Caki2 (cell line): ENCODE measurements at places on chromosomes 13 and 19. TPM values are rescaled to one million over a fixed set of nuclear protein-coding genes. Genes with fewer than 3 reads are reported as not detected.

TNFRSF19 gene
- total RNA-seq, result 2.3 and 11.4 TPM in 2 replicates

DNA sequence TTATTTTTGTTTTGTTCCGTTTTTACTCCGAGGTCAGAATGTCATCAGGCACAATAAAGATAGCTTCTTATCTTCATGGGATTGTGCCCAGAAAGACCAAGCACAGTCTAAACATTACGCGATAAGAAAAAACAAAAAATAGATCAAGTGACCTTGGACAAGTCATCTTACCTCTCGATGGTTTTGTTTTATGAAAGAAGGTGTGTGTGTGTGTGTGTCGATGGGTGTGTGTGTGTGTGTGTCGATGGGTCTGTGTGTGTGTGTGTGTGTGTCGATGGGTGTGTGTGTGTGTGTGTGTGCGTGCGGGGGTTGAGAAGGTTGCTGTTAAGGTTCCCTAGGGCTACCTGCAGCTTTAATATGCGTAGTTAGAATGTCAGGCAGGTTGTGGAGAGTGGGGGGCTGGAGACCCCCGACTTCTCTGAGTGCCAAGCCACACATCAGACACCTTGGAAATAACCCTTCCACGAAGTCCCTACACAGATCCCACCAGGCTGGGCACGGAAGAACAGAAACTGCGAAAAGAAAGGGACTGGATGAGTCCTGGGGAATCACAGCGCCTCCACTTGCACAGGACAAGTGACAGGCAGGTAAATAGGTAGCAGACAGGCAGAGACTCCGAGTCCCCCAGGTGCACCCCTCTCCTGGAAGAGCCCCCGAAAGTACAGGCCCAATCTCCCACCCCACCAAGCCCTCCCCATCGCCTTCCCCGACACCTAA, 458 bp upstream of the ATP8A2 start:
- DNase-seq, result no peak

GRCh38 chr13:67147342-67148133, 82.6 kb downstream of the PCDH9 start:
- DNase-seq, result no peak

FCAR gene
- total RNA-seq, result not detected in 2 replicates

DNA sequence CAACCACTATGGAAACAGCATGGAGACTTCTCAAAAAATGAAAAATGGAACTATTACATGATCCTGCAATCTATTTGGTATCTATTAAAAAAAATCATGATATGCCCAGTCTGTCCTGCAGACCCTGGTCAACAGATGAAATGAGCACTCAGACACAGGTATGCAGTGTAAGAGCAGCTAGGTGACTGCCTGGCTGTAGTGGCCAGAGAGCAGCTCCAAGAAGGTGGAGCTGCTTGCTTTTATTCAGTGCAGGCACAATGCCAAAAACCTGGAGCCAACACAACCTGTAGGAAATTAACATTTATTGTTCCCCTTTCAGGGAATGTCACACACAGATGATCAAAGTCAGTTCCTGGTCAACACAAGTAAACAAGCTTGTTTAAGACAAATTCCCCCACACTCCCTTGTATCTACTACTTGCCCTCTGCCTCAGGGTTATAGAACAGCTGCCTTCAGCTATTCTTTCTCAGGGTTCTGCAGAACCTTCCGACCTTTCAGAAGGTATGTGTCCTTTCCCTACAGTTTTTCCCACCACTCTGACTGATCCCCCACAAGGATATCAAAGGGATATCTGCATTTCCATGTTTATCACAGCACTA, 933.7 kb upstream of the SLITRK5 start:
- DNase-seq, result no peak

BEST2 gene
- not detected in 2 replicates for total RNA-seq
